ENCODE measurements at places on chromosomes 11 and 22.

DNA sequence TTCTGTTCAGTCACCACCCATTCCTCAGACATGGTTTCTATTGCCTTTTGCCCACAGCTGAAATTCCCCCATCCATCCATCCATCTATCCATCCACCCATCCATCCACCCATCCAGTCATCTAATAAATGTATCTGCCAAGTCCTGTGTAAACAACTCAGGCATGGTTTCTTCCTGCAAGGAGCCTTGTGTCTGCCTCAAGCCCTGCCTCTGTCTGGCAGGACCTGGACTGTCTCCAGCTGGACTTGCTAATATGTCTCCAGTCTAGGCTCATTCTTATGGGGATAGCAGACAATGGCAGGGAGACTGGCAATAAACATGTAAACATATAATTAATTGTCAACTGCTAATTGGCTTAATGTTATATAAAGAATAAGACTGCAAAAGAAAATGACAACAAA is 64.7 kb upstream of the AMPD3 start:
- no peak for DNase-seq

- no peak for DNase-seq
Measured at GRCh38 chr11:114001416-114001815, 26.5 kb downstream of the HTR3A start.

- DNase-seq = no peak
Measured at GRCh38 chr22:17984114-17984513, 40.2 kb downstream of the MICAL3 start.

GRCh38 chr11:68498903-68499883 is 38.6 kb downstream of the PPP6R3 start:
- DNase-seq = no peak

GRCh38 chr11:117546431-117547194 is 219.0 kb downstream of the CEP164 start:
- DNase-seq = no peak

DNA sequence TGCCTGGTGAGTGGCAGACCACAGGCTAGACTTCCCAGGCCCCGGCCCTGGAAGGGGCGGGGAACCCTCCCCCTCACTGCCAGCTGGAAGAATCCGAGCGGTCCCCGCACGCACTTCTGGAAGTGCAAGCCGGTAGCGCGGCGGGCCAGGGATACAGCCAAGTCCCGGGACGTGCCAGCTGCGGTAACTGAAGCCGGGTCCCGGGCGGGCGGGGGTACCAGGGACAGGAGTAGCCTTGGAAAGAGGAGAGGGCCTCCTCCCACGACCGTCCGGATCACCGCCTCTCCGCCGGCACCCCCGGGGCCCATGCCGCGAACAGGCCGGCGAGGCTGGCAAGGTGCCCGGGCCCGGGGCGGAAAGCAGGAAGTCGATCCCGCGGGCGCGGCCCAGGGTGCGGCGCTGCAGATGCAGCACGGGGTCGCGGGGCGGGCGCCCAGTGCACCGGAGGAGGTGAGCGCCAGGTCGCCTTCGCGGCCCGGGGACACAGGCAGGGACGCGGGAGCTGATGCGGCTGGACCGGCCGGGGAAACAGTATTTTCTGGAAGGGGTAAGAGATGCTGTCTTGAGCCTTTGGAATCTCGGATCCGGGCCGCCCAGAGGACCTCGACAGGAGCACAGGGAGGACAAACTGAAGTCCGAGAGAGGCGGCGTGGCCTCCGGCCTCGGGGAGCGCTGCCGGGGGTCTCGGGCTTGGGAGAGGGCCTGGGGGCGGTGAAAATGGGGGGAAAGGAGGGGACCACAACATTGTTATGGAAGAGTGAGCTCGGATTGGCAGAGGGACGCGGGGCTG is 783 bp upstream of the SLC35C1 start:
- DNase-seq = peak; percentile 30

- no peak for DNase-seq
Measured at GRCh38 chr11:30434901-30435300, 112.0 kb downstream of the ARL14EP start.

DNA sequence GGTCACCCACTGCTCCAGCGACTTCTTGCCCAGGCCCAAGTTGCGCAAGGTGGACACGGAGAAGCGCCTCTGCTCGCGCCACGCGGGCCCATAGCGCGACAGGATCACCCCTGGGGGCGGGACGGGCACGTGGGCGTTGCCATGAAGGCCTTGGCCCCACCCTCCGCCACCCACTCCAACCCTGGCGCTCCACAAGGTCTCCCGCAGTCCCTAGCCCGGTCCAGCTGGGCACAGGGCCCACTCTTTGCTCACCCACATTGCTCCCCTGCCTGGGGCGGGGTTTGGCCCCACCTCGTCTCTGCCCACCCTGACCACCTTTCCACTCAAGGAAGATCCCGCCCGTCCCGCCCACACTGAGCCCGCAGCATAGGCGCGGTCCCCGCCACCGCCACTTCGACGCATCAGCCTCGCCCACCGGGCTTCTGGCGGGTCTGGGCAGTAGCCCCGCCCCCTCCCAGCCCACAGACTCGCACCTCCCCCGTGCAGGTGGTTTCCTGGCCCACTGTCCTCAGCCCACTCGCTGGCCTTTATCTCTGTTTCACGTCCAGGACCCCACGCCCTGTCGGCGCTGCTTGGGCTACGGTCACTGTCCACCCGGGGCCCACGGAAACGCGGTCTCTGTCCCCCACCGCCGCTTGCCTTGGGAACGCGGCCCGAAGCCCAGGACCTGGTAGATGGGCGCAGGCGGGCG is 12.3 kb upstream of the CYP2D6 start:
- DNase-seq = no peak

DNA sequence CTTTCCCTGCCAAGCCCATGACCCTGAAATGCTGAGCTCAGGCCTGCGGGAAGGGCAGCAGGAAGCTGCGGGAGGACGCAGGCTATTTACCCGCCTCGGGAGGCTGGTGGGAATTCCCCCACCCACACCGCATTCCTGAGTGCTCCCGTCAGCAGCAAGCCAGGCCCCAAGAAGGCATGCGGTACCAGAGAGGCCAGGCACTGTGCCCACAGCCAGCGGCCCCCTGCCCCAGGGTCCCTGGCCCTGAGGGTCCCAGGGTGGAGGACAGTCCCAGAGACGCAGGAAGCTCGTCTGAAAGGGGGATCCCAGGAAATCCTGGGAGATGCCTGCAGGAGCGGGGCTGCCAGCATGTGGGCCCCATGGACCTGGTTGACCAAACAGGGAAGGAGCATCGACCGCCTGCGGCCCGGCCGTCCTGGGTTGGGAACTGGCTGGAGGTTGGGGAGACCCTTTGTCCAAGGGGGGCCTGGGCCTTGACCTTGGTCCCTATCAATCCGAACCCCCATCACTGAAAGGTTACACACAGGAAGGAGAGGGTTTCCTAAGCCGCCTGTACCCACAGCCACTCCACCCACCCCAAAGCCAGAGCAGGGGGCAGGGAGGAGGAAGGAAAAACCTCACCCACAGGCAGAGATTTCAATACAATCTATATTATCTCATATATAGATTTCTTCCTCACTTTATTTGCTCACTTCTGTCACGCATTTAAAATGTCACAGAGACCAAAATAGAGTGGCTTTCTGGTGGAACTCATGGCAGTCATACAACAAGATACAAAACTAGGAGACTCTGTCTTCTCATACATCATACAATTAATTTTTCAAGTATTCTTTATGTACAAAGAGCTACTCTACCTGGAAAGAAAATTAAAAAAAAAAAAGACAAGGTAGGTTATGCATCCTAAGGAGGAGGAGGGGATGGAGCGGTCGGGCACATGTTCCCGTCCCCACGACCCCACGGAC is 17.1 kb downstream of the MAFF start:
- no peak for DNase-seq

DNA sequence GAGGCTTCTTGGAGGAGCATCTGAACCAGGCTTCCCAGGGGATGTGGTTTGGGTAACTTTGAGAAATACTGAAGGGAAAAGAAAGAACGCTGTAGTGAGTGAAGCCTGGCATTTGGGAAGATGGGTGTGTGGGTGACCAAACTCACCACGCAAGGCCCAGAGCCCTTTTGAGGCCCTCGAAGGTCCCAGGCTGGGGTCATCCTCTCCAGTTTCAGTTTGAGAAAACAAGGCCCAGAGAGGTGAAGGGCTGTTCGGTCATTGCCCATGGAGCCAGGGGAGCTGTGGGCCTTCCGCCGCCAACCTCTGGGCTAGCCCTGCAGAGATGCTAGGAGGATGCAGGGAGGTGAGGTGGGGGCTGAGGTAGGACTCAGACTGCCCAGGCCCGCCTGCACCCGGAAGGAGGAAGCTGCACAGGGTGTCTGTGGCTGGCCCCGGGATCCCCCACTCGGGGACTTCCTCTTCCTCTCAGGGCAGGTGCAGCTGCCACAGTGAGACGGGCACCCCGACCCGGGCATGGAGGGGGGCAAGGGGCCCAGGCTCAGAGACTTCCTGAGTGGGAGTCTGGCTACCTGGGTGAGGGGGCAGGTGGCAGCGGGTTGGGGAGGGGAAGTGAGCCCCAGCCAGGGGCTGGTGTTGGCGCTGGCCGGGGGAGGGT is at the start of gene CCDC88B:
Gene CCDC88B (plus strand): TSS at position 451 of the 655 bp plus-strand sequence. CDS start 63 bp downstream, at position 514.
- peak; percentile 74 for DNase-seq
